Cardiac fibroblast (primary cell): ENCODE measurements at places on chromosomes 2 and 18.

DNA sequence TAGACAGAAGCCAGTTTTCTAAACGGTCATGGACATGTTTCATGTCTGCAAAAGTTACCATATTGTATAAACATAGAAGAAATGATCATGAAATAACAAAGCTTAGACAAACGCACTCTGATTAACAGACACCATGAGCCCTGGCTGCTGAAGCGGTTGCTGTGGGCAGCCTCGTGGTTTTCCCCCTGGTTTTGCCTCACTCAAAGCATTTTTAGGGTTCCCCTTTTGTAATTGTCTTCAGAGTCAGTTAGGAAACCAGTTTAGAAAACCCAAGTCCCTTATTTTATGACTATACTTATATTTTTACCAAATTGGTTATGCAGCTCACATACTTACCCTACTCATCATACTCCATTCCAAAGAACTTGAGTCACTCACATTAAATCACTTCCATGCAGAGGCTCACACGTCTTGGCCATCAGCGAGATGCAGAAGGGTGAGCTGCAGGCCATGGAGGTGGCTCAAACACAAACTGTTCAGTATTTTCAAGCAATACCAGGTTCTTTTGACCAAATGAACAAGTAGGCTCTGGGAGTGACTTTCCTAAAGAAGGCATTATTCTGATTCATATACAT, 105.6 kb upstream of the SALL3 start:
- DNase-seq = no peak

DNA sequence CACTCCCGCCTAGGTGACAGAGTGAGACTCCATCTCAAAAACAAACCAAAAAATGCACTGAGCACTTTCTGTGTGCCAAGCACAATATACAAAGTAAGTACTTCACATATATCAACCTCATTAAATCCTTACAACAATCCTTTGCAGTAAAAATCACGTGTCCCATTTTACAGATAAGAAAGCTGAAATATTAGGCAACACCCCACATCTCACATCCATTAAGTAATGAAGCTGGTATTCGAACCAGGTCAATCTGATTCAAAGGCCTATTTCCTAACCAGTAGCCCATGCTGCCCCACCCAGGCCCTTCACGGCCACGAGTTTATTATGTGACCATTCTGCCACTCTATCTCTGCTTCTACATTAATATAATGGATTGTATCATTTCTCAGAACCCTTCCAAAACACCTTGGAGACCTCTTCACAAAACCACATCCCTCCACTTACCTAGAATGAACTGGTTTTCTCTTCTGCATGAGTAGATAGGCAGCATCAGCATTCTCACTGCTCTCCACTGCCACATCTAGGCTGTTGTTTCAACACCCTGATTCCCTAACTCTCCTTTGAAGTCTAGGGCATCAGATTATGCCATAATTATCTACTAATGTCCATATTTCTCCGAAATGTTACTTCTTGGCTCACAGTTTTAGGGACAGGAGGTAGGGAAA, 3.1 kb upstream of the EXOC6B start:
- DNase-seq = peak; percentile 12

- DNase-seq = no peak
Measured at GRCh38 chr18:50154420-50154819, 40.5 kb downstream of the MYO5B start.

DNA sequence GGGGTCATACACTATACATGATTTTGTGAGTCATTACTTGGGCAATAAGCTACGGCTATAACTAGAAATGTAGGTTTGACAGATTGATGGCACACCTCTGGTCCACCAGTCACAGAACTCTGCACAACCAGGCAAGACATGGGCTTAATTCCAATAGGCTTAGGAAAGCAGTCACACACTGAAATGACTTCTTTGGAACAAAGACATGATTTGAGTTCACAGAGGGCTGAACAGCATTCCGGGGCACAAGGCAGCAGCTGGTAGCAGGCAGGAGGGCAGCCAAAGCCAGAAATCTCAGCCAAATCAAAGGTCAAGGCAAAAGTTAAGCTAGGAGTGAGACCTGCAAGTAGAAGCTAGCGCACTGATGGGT, 27.4 kb downstream of the FABP1 start:
- DNase-seq = no peak

DNA sequence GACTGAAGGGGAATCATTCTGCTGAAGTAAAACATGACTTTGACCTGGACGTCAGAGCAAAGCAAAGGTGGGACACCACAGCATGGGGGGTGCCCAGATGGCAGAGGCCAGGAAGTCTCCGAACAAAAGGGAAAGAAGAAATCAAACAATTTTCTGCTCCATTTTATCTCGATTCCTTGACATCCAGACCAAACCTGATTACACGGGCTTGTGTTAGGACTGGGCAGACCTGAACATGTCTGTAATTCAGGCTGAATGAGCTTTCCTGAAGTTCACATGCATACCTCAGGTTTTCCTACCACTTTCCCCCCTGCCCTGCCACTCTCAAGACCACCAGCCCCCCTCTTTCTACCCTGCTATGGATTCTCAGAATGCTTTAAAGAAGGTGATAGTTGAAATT, 44.8 kb upstream of the MEIS1 start:
- no peak for DNase-seq

DNA sequence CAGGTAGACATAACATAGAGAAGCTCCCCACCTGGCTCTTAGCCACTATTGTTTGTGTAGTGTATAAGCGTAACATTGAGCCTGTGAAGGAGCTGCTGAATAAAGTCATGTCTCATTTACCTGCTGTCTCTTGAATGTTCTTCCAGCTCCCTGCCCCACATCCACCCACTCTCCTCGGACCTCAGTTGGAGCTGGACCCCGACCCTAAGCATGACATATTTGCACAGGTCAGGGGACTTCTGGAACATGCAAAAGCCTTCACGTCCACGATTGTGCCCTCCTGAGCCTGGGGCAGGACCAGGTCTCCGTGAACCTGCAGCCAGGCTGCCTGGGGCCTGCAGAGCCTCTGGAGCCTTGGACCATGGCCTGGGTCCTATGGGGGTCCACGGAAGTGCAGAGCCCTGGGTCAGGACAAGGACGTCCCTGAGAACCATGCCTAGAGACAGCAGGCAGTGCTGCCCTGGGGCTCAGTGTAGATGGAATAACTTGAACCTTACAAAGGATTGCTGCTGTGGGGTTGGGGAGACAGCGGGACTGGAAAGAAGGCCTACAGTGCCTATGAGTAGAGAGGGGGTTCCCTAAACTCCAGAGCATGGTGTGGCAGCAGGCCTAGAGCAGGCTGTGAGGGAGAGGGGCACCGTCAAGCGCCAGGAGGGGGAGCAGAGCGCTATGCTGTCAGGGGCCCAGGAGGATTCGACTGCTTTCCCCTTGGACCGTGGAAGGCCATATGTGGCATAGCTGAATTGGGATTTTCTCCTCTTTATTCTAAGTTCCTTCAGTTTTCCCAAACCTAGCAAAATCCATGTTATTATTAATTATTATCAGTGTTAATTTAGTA, 99.9 kb upstream of the ZNF236 start:
- DNase-seq = no peak

- no peak for DNase-seq
Measured at GRCh38 chr2:25757906-25758305, 84.5 kb upstream of the DTNB start.

- DNase-seq = peak; percentile 67
Measured at GRCh38 chr2:39521876-39522517, 84.9 kb upstream of the MAP4K3 start.

- DNase-seq = no peak
Measured at GRCh38 chr2:138841459-138841858, 61.3 kb upstream of the NXPH2 start.

- peak; percentile 67 for DNase-seq
Measured at GRCh38 chr2:47905386-47906156, 727 bp downstream of the FBXO11 start.

DNA sequence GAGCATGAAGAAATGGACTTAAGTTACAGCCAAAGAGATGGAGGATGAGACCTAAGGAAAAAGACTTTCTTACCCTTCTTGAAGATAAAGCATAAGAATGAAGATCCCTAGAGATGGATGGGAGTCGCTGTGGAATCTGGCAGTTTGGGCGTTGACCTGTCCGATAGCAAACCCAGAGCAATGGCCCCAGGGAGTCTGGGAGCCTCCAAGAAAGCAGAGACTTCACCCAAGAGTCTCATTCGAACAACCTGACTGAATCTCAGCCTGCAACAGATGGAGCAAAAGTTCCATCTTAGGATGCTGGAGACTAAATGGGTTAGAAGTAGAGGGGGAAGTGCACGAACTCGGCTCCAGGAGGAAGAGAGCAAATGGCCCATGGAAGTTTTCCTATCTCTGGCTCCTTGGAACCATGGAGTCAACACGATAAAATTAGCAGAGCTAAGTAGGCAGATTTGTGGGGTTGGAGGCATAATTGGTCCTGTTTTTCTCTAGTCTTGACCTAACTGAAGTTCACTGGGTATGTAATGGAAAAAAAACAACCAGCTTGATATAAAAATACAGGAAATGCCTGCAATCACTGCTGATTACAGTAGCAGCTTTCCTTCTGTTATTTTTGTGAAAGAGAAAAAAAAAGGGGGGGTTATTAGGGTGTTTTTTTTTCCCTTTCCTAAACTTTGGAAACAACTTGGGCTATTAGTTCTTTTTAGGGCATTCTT, 178.4 kb upstream of the EPAS1 start:
- DNase-seq = peak; percentile 60

DNA sequence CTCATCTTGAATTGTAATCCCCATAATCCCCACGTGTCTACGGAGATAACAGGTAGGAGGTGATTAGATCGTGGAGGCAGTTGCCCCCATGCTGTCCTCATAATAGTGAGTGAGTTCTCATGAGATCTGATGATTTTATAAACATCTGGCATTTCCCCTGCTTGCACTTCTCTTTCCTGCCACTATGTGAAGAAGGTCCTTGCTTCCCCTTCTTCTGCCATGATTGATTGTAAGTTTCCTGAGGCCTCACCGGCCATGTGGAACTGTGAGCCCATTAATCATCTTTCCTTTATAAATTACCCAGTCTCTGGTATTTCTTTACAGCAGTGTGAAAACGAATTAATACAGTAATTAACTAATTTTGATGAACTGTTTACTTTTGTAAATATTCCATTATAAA, 582.5 kb downstream of the TSN start:
- DNase-seq = no peak

DNA sequence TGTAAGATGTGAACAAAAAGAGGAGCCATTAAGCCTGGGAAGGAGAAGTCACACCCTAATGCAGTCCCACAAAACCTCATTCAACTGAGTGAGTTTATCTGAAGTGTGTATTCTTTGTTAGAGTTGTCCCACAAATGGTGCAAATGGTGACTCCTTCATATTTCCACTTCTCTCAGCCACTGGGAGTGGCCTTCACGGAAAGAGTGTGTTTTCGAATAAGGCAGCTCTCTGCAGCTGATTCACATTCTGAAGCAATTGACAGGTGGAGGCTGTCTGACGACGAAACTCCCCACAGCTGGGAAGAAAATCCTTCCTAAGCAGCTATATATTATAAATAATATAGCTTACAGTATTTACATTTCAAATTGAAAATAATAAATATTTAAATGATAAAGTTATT, 318.8 kb upstream of the TMEFF2 start:
- DNase-seq = no peak

DNA sequence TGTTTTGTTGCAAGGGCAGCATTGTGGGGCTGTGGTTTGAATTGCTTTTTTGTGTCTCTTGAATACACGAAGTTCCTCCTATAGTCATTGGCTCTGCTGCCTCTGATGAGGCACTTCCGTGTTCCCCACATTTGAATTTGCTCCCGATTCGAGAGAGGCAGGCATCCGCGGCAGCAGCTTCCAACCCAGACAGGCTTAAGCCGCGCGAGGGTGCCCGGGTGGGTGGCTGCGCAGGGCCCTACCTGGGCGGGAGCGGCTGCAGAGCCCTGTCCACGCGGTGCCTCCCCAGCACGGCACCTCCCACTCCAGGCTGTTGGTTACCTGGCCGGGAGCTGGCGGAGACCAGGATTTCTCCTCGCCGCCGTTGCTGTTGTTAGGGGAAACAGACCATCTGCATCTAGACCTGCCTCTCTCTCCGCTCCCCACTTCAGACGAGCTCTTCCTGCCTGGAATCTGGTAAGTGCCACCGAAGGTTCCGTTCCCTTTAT, 151.3 kb downstream of the NEDD4L start:
- no peak for DNase-seq
